SHP77 (cell line): ENCODE measurements at places on chromosomes 2 and 18.
A peak's percentile ranks its signal among the peaks of the same experiment; 100 is the strongest.

DNA sequence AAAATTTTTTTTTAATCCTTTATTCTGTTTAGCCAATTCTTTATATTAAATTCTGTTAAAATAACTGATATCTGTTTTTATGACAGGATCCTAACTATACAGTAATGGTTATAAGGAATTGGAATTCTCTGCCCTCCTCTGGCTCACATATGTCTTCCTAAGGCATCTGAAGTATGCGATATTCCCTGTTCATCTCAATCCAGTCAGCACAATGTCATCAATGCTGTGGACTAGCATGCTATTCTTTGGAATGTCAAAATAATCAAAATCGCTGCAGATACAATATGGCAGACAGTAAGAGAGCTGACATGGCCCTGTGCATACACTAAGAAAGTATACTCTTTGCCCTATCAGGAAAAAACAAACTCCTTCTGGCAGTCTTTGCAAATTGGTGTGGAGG is 107.6 kb downstream of the AP1S3 start:
- DNase-seq: no peak

GRCh38 chr2:43424262-43425207 is 171.3 kb downstream of the THADA start:
- no peak for DNase-seq

DNA sequence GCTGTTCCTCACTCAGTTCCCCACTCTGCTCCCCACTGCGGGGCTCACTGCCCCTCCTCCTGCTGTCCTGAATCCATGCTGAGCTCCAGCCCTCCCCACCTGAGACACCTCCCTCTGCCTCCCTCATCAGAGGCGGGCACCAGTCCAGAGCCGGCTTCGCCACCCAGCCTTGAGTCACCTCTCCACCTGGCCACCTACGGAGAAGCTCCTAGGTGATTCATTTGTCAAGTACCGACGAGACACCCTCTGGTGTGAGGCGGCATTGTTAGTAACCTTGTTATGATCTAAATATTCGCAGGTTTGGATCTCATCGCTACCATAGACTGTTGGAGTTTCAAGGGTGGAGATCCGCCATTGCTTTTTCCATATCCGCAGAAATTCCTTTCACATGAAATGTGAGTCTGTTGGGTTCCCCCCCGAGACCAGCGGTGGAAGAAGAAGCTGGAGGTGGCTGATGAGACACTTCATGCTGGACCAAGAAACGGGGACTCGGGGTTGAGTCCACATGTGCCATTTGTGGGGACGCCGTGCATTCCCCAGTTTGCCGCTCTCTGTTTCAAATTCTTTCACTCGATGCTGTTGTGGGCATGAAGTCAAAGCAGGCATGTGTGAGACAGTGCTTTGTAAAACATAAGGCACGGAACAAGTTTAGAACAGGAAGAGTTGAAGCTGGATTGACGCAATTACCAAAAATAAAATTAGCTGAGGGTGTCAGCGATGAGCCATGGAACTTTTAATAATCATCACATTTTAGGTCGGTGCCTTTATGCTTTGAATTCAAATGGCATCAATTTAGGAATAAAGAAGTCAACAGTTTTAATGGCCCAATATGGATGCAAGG is 259.8 kb upstream of the HDAC4 start:
- no peak for DNase-seq

DNA sequence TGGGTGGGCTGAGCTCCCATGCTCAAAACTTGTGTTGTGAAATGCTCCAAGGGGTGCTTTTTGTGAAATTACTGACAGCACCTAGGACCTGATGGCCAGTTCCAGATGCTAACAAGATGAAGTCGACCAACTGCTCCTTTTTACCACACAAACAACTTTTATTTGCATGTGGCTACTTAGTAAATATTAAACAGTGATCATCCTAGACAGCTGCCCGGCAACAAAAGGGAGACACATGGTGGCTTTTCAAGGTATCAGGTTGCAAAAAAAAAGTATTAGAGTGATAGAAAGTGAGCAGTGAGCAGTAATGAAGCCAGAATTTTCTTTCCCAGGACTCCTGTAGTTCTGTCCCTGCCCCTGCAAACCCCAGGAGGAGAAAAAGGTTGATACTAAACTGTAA is 118.5 kb downstream of the RPIA start:
- DNase-seq: no peak

DNA sequence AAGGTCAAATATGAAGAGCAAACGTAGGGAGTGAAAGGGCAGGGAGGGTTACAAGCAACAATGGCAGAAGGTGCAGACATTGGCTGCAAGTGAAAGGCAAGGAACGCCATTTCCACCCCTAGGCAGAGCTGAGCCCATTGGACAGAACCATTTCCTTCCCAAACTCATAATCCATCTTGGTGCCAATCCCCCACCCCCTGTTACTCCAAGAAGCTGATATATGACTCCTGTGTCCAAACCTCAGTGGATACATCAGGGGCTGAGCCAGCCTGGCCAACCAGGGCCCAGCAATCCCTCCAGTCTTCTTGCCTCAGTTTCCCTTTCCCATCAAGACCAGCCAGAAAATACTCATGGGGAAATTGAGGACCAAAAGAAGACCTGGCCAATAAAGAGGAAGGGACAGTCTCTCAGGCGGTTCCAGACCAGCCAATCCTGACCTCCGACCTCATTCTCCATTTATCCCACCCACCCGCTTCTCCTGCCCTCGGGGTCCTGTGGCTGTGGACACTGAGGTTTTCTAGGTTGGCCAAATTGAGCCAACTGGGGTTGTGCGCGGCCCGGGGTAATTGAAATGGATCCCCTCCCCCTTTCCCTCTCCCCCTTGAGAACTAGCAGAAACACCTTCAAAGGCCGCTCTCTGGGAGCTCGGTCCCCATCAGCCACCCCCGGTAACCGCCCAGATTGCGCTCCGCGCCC is 24.8 kb downstream of the TNS1 start:
- no peak for DNase-seq

DNA sequence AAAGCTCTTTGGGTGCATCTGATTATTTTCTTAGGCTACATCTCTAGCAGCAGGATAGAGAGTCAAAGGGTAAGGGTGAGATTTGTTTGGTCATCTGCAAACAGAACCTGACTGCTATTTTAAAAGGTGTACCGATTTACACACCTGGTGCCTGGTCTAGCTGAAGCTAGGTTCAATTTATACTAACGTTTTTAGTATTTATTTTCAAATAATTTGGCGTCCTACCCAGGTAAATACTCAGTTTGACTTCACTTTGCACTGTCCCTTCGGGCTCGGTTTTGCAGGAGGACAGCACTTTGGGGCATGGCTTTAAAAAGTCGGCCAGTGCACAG is 683 bp downstream of the PTRHD1 start:
- DNase-seq: no peak

DNA sequence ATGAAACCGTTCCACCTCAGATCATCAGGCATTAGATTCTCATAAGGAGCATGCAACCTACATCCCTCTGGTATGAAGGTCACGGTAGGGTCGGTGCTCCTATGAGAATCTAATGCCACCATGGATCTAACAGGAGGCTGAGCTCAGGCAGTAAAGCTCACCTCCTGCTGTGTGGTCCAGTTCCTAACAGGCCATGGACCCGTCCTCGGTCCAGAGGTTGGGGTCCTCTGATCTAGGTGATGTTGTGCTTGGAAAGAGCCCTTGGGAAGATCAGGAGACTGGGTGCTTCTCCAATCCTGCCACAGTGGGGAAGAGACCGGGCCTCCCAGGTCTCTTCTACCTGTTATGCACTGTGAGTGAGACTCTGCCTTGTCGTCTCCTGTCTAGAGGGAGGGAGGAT is 104.6 kb downstream of the ACKR3 start:
- no peak for DNase-seq

DNA sequence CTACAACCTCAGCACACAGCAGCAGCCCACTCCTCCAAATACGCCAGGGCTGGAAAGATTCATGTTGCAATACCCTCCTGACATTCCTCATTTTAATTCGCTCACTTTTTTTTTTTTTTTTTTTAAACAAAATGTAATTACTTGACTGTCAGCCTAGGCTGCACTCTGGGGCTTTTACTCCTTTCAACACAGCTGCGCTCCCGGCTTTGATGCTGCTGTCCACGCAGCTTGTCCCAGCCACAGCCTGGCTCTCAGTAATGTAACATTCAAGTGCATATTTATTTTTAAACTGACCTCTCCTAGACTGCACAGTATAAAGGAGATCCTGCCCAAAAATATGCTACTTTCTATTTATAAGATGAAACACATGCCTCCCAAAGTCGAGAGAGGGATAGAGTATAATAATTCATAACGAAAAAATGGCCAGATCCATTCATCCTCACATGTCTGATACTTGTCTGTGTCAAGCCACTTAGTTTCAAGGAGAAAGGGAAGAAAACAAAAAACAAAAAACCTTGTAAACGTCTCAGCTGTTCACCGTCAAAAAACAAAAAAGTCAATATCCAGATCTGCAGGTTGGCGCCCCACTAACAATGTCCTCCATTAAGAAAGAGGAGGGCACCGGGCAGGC is 949 bp downstream of the CDC42EP3 start:
- no peak for DNase-seq

- DNase-seq: no peak
Observed at GRCh38 chr2:240111253-240111652, 24.9 kb downstream of the COPS9 start.

GRCh38 chr18:35933982-35934381 is 38.5 kb upstream of the RMP24 start:
- DNase-seq: peak; percentile 46

DNA sequence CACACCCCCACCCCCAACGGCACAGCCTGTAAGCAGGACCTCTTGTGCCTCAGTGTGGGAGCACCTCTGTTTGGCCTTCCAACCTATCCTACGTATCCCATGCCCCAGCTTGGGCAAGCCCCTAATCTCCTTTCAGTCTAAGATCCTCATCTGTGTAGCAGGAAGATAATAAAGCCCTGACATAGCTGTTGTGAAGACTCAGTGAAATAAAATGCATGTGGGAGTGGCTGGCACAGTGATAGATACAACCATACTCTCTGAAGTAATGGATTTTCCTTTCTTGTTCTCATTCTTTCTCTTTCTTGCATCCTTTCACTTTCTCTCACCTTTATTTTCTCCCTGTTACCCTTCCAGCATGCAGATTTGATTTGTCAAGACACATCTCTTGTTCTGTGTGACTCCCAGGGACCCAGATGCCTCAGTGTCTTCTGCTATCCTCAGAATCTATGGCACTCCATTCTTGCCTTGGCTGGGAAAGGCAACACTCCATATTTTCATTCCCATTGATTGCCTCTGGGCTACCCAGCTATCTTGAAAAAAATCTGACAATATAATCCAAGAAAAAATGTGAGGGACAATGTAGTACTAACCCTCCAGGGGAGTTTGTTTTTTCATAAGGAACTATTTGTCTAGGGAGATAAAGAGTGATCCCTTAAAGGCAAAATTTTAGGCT is 207.2 kb upstream of the SETBP1 start:
- DNase-seq: no peak

DNA sequence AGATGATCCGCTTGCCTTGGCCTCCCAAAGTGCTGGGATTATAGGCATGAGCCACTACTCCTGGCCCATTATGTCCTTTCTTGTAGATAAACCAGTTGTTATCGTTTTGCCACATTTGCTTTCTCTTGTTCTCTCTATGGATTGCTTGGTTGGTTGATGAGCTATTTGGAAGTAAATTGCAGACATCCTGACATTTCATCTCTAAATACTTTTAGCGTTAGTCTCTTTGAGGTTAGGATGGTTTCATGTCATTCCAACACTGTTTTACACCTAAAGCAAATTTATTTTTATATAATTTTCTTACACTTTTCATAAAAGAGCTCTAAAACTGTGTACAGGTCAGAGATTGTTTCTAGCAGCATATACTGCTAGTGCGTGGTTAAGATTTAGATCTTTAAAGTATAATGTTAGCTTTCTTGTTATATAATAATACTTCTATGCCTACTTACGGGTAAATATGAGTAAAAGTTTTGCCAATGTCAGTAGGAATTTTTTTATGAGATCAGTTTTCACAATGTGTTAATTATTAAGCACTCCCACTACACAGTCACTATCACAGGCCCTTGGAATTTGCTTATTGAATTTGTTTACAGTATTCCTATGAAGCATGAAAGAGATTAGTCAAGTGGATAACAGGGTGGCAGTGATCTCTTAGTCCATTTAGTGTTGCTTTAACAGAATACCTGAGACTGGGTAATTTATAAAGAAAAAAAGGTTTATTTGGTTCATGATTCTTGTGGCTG is 10.3 kb downstream of the POLI start:
- no peak for DNase-seq

- no peak for DNase-seq
Observed at GRCh38 chr2:95700519-95700918, 108.7 kb downstream of the TRIM43 start.

DNA sequence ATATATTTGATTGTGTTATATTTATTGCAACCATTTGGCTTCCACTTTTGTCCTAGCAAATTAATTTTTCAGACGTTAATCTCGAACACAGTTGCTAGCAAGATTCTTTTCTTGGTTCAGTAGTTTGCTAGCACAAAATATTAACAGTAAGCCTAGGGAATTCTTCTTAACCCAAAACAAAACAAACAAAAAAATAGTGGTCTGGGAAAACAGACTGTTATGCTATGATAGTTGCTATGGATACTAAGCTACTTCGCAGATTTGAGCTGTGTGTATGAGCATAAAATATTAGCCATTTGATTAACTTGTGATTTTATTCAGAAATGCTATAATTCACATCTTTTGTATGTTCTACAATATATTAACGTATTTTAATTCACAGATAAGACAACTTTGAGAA is 541.5 kb upstream of the NETO1 start:
- no peak for DNase-seq

- DNase-seq: no peak
Observed at GRCh38 chr2:217863883-217864282, 138.9 kb downstream of the TNS1 start.

DNA sequence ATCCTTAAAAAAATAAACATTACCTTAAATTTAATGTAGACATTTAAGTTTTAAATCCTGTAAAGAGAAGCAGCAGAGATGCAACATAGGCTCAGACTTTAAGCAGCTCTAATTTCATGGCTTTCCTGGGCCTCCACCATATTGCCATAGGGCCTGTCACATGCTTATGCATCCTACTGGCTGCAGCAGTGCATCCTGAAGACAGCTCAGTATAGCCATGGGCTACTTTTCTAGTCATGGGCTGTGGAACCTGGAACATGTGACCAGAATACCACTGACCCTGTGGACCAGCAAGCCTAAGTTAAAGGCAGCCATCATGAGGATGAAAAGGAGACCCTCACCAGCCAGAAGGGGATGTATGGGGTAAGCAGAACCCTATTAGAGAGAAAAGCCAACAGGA is 10.7 kb downstream of the RMP24 start:
- no peak for DNase-seq

DNA sequence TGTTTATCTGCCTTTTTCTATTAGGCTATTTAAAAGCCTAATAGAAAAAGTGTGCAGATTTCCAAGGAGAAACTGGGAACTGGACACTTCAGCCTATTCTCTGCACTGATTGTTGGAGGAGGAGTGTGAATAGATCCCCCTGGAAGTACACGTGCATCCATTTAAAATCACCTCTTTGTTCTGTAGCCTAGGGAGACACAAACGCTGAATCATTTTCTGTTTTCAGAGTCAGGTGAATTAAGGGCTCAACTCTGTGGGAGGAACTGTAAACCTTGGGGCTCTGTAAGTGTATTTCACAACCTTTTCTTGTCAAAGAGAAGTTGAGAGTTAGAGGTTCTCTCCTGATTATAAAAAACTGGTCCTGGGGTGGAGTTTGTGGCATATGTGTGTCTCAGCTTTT is 159.7 kb downstream of the SPAG16 start:
- no peak for DNase-seq

- DNase-seq: no peak
Observed at GRCh38 chr2:233831861-233832260, 22.5 kb downstream of the HJURP start.
